ENCODE measurements at places on chromosomes 16 and 17.

DNA sequence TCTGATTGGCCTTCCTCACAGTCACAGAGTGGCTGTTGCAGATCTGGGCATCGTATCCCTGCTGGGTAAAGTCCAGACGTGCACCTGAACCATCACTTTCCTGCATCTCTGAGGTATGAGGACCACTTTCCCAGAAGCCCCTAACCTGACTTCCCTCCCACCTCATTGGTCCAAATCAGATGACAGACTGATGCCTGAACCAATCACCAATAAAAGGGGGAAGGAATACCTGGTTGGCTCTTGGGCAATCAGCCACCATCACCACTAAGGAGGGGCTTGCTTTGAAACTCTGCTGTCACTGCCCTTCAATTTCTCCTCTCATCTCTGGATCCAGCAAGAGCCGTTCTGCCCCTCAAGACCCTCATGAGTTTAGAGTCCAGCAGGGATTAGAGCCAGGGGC is 13.6 kb upstream of the WFDC1 start:
- no peak for DNase-seq

DNA sequence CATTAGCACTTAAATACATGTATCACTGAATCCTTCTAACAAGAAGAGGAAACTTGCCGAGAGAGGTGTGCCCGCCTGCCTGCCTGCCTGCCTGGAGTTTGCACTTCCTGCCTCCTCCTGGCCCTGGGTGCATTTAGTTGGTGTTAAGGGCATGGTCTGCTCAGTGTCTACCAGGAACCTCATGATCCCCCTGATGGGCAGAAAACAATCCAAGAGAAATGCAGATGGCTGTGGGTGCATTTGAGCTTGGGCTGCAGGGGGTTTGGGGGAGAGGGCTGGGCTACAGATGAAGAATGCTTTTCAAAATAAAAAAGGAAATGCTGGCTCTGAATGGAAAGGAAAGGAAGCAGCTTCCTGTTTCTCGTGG is 10.1 kb downstream of the KSR1 start:
- DNase-seq, result no peak

DNA sequence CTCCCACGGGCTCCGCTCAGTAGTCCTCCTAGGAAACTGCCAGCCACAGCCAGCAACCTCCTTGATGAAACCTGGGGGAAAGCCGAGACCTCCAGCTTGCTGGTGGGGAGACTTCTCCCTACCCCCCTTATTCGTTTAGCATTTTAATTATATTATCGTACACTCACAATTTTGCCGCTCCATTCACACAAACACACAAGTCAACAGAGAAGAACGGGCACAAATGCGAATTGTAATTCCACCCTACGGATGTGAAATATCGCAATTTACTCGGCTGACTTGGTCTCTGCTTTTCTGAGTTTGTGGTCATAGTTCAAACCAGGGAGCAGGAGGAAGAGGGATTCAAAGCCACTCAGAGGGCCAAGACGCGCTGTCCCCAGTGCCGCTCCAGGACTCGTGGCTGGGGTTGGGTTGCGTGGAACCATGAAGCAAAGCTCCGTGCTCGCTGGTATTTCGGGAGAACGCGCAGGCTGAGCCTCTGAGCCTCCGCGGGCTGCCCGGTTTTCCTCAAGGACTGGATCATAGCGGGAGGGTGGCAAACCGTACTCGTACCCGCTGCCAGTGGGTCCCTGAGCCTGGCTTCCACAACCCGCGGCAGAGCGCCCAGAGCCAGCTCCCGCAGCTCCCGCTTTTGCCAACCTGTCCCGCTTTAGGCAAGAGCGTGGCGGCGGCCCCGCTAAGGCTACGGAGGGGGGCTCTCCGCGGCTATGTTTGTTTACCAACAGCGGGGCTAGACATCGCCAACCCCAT is 2.0 kb downstream of the LHX1 start:
- peak; percentile 5 for DNase-seq

- DNase-seq, result peak; percentile 17
Measured at GRCh38 chr16:17305694-17306093, 165.1 kb downstream of the XYLT1 start.

DNA sequence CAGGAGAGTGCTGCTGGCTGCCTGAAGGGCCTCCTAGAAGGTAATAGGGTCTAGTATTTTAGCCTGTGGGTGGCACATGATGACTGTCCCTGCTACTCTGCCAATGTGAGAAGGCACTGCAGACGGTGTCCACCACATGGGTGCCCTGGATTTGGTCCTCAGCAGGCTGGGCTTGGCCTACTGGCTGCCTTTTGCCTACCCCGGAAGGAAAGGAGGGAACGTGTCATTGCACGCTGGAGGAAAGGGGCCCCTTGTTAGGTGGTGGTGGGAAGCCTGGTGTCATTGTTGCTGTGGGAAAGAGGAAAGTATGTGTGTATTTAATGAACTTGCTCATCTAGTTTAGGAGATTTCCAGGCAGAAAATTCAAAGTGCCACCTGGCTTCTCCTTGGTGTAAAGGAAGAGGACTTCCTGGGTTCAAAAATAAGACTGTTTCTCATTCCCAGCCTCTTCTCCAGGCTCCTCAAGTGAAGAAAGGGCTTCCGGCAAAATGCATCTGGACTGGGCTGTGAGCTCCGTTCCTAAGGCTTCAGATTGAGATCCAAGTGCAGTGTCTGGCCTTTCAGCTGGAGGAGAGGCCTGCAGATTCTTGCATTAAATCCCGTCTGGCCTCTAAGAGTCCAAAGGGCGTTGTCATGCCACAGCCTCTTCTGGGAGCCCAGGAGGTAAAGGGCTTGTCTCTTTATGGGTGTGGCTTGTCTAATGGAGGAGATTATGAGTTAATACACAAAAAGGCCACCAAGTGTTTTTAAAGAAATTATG is 55.1 kb downstream of the RPTOR start:
- no peak for DNase-seq

DNA sequence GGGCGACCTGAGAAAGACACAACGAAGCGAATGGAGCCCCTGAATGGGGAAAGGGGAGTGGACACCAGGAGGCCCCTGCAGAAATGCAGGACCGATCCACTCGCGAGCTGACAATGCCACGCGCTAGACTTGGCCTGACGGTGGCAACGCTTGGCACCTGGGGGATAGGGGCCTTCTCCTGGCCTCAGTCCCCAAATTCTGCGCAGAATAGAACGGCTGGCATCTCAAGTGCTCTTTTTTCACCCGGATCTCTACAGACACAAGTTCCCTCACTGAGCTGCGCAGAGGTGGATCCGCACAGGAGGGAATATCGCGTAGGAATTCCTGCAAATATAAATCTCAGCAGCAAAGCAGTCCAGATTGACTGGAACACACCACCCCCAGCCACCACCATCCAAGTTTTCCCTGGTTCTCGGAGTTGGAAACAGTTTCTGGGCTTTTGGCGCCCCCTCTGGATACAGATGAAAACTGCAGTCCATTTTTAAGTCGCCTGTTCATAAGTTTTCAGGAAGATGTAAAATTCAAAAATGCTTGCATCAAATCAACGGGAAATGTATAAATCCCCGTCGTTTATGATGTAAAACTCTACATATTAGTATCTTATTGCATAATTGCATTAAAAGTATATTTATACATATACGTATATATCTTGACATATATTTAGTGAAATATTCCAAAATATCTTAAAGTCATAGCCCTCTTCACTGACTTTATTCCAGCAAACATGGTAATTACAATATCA is 2.3 kb upstream of the SOX9 start:
- DNase-seq, result peak; percentile 2

DNA sequence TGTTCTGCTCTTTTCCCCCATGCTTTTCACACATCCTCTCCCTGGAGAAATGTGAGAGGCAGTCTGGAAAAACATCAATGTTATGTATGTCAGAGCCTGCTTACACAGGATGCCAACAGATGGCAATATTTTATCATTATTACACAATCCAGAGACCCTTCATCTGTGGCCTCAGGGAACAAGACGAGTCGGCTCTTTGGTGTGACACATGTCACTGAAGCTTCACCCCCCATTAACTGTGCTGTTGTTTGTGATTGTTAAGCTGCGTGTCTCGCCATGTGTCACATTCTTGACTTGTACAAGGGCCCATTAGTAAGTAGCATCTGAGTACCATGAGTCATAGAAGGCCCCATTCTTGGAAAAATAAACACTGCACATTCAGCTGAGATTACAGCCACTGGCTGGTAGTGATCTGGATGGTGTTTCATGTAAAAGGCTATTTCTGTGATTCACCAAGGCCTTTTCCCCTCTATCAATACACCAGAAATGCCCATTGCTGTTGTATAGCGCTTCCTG is 682.1 kb upstream of the SOX9 start:
- DNase-seq, result no peak

DNA sequence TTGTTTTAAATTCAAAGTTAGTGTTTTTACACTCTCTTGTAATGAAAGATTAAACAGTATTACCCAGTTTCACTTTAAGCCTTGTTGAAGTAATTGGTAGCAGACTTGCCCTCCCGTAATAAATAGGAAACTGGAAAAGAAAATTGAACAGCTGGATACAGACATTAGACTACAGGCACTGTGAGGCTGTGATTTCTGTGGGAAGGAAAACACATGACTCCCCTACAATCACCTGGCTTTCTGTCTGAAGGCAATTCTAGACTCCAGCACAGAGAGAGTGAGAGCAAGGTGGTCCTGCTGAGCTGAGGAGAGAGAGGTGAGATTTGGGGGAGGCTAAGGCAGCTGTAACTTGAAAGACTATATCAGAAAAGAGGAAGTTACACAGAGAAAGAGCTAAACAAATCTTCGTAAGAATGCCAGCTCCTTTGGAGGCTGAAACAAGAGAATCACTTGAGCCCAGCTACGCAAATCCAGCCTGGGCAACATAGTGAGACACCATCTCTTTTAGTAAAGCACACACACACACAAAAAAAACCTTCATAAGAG is 57.8 kb upstream of the CDYL2 start:
- no peak for DNase-seq

DNA sequence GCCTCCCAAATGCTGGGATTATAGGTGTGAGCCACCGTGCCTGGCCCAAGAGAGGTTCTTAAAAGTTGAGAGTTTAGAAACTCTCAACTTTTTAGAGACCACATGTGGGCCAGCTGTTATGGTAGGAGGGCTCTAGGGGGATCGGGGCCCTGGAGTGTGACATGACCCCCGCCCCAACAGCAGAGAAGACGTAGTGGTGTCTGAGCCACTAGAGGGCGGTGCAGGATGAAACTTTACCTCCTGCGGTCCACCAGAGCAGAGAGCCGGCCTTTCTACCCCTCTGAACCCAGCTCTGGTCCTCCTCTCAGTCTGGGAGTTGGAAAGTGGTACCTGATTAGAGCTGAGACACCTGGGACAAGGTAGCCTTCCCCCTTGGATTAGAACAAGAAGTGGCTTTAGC is 7.4 kb downstream of the CDK5RAP3 start:
- DNase-seq, result peak; percentile 37

- DNase-seq, result no peak
Measured at GRCh38 chr16:81457326-81458133, 12.9 kb downstream of the CMIP start.

DNA sequence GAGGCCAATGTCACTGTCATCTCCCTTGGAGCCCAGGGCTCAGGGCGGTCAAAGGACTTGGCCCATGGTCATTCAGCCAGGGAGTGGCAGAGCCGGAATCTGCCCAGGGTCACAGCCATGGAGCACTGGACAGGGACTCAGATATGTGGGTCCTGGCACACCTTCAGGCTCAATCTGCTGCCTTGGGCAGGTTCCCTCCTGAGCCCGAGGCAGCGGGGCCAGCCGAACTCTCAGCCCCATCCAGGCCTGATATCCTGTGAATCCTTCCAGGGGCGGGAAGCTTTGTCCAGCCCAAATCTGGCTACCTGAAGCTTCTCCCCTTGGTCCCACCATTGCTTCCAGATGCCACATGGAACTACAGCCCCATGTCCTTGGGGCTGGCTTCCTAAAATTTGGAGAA is 12.2 kb upstream of the CDIPT start:
- DNase-seq, result no peak

- no peak for DNase-seq
Measured at GRCh38 chr17:2140683-2141082, 85.8 kb downstream of the HIC1 start.

DNA sequence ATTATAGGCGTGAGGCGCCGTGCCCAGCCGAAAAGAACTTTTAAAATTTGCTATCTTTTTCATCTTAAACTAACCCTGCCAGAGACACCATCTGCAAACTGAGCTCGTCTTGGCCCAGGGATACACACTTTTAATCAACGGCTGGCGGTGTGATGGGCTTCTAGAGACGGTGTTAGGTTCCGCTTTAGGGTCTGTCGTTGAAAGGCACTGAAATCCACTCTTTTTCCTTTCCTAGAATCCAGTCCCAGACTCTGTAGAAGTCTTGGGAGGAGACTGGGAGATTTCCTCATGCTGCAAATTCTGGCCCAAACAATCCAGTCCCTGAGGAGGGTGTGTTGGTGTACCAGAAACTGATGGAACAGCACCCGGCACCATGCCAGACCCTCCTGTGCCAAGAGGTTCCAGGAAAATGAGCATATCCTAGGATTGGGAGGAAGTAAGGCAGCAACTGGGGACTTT is 52.0 kb upstream of the TEX2 start:
- no peak for DNase-seq

DNA sequence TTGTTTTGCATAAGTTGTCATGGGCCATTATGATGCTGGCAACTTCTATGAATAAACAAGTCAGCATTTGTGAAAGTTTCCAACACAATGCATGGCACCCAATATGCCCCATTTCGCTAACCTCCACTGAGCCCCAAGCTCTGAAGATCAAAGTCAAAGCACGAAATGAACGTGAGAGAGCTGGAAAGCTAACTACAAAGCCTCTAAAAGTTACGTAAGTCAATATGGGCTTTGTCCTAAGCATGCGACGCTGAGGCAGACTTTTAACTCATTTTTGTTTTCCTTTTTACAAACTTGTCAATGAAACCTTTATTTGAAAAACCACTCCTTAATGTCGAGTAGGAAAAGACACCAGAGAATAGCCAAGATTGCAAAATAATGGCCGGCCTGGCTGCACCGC is 131.6 kb upstream of the NUDT7 start:
- DNase-seq, result no peak

All from immature natural killer cell (primary cell).